Stimulated activated CD4-positive, alpha-beta T cell treated with anti-CD3 and anti-CD28 coated beads, Interleukin-4, amount 100 ng/mL, for 4 hours (primary cell): ENCODE measurements at places on chromosomes 3 and 15.

- no peak for DNase-seq
These were observed 2.8 kb downstream of the RPS17 start for GRCh38 chr15:82537351-82537908.

DNA sequence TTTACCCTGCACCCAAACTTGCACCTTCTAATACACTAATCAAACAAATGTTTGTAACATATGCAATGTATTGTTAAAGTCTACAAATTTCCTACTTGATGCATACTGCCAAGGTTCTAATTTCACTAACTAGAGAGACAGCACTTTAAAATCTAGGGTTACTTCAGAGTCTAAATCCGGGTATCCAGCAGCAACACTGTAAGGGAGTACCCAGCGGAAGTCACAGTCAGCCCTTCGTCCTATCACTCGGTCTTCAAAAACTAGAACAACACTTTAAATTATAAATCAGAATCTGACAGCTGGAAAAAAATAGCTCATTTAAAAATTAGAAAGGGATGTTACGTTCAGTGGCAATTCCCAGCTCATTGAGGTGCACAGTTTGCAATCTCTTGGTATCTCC, 8.3 kb downstream of the TNIK start:
- no peak for DNase-seq

DNA sequence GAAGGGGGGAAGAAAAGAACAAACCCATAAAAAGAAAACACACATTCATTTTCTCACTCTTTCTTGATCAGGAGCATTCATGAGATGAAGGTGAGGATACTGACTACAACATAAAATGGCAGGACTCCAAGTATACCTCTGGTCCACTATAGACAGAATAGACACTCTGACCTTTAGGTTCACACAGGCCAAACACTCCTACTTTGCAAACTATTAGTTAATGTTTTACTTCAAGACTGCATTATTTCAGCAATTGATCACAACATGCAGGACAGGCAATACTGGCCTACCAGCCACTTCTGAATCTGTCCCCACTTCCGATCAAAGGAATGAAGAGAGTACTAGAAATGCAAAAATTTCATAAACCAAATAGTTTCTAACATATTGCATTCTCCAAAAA, 47.0 kb downstream of the LRRFIP2 start:
- no peak for DNase-seq

- no peak for DNase-seq
These were observed 36.8 kb downstream of the CHAC1 start for GRCh38 chr15:40990080-40990479.

DNA sequence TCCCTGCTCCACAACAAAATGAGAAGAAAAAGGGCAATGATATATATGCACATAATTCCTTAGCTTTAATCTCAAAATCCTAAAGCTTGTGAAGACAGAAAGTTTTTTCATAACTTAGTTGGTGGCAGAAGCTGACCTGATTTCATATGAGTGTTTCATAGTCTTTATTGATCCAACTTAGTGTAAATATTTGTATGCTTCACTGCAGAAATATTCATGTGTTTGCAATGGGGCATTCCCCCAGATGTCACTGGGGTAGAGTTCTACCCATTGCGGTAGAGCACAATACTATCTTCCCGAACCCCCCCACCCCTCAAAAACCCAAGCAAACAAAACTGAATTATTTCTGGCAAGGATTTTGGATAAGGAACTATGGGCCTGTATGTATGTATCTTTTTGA, 221.2 kb downstream of the THRB start:
- no peak for DNase-seq
